Right renal pelvis (tissue), 4 donors: ENCODE measurements at places on chromosomes 11 and 22. TPM values are rescaled to one million over a fixed set of nuclear protein-coding genes. Genes with fewer than 3 reads are reported as not detected.

Gene PGM2L1
- 4.3 TPM for polyA plus RNA-seq

Gene NECTIN1
- 45.6 TPM for polyA plus RNA-seq

DNA sequence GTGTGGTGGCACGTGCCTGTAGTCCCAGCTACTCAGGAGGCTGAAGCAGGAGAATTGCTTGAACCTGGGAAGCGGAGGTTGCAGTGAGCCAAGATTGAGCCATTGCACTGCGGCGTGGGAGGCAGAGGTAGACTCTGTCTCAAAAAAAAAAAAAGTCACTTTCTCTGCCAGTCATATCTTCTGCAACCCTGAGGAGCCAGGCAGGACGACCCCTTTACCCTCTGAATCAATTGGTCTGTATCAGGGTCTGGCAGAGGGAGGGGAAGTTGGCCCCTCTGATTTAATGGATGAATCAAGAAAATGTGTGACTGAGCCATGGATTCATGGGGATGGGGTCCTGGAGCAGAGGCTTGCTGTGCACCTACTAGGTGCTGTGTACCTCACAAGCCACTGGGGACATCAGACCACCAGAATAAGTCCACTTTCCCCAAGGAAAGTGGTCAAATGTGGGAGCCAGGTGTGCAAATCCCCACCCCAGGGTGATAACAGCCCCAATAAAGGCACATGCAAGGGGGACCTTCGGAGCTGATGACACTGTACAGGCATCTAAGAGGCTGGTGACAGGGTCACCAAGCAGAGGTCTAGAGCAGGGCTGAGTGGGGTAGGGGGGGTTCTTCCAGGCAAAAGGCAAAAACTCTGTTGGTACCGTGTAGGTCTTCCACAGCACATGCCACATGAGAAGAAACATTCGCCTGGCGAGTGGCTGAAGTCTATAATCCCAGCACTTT lies 29.0 kb downstream of the TXN2 start:
- DNase-seq: no peak

- DNase-seq: no peak
Observed at GRCh38 chr11:111417766-111418435, 38.8 kb upstream of the POU2AF1 start.
